ENCODE measurements at places on chromosomes 12 and 14.
A peak's percentile ranks its signal among the peaks of the same experiment; 100 is the strongest.

GRCh38 chr14:92539419-92539818 is 25.8 kb downstream of the RIN3 start:
- no peak for DNase-seq

DNA sequence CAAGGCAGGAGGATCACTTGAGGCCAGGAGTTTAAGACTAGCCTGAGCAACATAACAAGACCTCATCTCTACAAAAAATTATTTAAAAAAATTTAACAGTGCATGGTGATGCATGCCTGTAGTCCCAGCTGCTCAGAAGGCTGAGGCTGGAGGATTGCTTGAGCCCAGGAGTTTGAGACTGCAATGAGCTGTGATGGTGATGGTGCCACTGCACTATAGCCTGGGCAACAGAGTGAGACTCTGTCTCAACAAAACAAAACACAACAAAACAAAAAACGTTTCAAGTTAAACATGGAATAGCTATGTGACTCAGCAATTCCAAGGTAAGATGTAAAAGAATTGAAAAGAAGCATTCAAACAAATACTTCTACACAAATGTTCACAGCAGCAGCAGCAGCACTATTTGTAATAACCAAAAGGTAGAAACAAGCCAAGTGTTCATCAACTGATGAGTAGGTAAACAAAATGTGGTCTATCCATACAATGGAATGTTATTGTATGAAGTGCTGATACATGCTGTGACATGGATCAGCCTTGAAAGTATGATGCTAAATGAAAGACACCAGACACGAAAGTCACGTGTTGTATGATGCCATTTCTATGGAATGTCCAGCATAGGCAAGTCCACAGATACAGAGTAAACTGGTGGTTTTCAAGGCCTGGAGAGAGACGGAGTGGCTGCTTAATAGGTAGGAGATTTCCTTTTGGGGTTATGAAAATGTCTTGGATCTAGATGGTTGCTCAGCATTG is 31.4 kb downstream of the CFAP251 start:
- DNase-seq: no peak

DNA sequence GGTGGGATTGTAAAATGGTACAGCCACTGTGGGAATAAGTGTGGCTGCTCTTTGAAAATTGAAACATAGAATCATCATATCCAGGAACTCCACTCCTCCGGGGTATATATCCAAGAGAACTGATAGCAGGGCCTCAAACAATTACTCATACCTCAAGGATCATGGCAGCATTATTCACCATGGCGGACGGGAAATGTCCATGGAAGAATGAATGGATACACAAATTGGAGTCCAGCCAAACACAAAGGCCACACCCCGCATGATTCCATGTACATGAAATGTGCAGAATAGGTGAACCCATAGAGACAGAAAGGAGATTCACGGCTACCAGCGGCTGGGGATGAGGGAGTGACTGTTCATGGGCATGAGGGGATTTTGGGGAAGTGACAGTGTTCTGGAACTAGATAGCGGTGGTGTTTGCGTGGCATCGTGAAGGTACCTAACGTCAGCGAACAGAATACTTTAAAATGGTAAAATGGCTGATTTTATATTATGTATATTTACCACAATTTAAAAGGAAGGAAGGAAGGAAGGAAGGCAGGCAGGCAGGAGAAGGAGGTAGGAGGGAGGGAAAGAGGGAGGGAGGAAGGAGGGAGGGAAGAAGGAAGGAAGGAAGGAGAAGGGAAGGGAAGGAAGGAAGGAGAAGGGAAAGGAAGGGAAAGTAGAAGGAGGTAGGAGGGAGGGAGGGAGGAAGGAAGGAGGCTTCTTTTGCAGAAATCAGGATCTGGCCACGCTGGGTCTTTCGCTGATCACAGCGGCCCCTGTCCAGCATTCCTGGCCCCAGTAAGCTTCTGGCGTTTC is 14.1 kb upstream of the NCOR2 start:
- DNase-seq: no peak

DNA sequence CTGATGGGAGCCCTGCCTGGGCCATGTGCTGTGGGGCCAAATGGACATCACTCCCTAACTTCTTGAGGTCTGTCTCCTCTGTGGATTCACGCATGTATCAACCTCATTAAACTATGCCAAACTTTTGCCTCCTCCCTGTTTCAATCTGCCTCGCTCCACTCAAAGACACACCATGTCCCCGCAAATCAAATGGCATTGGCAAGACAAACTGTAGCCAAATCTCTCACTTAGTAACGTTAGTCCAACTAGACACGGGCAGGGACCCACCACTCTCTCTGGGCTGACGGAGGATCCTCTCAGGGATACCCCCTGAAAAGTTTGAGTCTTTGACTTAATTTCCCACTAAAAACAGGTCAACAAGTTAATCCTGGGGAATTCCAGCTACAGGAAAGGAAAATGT is 8.0 kb downstream of the ZBTB39 start:
- DNase-seq: no peak

- peak; percentile 42 for DNase-seq
These were observed 11.4 kb upstream of the BCAT1 start for GRCh38 chr12:24960222-24960855.

GRCh38 chr12:79686171-79686570 is 4.6 kb downstream of the PAWR start:
- no peak for DNase-seq
